Mesothelial cell of epicardium (in vitro differentiated cells): ENCODE measurements at places on chromosomes 5 and 9.

DNA sequence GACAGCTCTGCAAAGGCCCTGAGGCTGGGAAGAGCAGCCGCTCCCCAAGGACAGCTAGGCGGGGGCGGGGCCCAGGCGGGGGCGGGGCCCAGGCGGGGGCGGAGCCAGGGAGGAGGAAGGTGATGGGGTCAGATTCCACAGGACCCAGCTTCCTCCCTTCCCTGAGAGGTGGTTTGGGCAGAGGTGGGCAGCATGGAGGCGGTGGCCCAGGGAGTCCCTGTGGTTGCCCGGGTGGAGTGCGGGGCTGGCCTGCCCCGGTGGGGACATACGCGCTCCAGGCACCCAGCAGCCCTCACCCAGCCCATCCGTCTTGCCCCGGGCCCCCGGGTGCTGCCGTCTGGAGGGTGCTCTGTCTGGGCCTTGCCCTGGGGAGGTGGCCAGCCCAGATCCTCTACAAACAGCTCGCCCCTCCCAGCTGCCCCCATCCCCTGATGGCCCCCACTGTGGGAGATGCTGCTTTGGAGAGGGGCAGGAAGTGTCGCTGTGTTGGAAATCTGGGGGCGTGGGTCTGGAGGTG lies 11.0 kb upstream of the RNU6ATAC start:
- no peak for DNase-seq

DNA sequence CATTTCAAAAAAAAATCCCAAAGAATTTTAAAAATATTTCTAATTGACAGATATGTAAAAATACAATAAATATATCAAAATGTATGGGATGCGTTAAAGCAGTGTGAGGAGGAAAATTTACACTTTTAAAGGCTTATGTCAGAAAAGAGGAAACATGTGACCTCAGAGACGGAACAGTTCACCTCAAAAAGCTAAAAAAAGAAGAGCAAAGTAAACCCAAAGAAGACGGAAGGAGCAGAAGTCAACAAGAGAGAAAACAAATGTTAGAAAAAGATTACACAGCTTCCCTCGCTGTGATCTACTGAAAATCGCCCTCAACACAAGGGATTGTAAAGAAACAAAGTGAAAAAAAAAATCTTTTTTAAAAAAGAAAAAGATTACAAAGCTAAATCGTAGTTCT lies 186.9 kb downstream of the AUH start:
- DNase-seq: no peak

GRCh38 chr5:91875196-91875779 lies 492.2 kb upstream of the ARRDC3 start:
- DNase-seq: no peak

DNA sequence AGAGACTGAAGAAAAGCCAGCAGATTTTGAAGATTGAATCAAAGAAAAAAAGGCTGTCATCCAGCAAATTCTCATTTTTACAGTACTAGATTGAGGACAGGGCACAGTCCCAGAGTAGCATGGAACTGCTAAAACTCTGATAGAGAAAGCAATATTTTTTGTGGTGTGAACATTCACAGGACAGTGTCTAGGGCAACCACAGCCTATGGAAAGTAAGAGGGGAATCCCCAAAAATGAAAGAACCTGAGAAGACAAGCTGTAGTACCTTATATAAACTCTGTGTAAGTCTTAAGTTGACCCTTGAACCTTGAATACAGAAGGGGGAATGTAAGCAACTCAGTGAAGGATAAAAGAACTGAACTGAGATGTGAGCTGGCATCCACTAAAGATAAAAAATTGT lies 540.3 kb downstream of the HINT1 start:
- no peak for DNase-seq

GRCh38 chr9:97638666-97639065 lies 5.0 kb downstream of the NCBP1 start:
- DNase-seq: no peak

GRCh38 chr5:94485067-94485466 lies 133.3 kb downstream of the KIAA0825 start:
- no peak for DNase-seq

GRCh38 chr5:179870403-179870903 lies 11.8 kb upstream of the MRNIP start:
- no peak for DNase-seq

GRCh38 chr5:134578578-134579283 lies 53.3 kb downstream of the JADE2 start:
- no peak for DNase-seq

DNA sequence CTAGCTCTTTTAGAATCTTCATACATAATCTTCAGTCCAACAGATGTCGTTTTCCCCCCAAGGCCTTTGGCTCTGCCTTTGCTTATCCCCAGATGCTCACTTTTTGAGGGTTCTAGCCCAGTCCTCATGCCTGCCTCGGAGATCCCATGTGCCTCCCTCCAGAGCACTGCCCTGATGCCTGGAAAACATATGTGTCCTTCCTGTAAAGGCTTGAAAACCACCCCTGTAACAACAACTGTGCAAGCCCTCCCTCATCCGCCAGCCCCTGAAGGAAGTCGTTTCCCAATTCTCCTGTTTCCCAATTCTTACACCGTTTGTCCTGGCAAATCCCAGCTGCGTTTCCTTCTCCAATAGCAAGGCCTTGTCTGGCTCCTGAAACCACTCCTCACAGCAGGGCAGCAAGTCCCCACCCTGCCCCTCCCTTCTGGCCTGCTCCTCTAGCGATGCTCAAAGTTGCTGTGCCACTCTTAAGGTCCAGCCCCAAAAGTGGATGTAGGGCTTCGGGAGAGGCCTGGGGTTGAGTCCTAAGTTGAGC lies 52.2 kb downstream of the SLC36A1 start:
- DNase-seq: no peak

GRCh38 chr9:117325110-117325731 lies 89.6 kb downstream of the ASTN2 start:
- DNase-seq: no peak

GRCh38 chr9:3508521-3509291 lies 17.1 kb downstream of the RFX3 start:
- DNase-seq: no peak

- no peak for DNase-seq
Observed at GRCh38 chr5:14870337-14871213, 1.0 kb downstream of the ANKH start.

DNA sequence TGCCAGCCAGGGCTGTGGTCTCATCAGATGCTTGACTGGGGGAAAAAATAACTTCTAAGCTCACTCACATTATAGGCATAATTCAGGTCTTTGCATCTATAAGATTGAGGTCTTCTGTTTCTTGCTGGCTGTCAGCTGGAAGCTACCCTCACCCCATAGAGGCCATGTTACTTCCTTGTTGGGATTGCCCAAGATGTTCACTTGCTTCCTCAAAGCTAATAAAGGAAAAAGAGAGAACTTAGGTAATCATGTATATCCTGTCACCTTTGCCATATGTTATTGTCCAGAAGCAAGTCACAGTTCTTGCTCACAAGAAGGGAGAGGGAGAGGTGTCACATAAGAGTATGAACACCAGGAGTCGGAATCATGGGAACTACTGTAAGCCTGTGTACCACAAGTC lies 38.7 kb upstream of the ANKRD34B start:
- DNase-seq: no peak

GRCh38 chr5:112738191-112738560 lies 491 bp downstream of the APC start:
- no peak for DNase-seq

DNA sequence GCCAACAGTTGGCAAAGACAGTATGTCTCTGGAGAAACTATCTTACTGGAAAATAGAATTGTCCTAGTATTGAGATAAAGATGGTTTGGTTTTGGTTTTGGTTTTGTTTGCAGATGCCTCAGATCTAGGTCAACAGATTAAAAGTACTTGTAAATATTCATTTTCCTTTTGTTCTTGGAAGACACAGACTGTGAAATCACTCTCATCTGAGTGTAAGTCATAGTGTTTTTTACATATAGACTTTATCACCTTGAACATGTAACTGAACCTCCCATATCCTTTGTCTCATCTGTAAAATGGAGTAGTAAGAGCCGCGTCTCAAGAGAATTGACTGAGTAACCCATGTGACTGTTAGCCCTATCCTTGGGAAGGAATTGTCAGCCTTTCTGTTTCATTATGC lies 34.3 kb downstream of the MAP3K1 start:
- DNase-seq: no peak

DNA sequence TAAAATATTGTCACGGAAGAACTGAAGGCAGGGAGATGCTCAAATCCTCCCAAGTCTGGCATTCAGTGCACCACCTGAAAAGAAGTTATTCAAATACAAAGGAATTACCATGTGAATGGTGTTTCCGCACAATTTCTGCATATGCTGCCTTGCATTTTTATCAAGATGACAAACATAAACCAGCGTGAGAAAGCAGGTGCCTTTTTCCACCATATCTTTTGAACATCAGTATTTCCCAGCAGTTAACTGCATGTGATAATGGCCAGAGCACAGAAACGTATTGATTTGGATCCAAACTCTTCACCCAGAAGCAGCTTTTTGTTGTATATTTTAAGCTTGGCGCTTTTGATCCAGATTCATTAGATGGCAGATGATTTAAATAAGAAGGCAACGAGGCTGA lies 808.0 kb downstream of the TLE1 start:
- no peak for DNase-seq

GRCh38 chr5:39714036-39714698 lies 289.4 kb upstream of the DAB2 start:
- DNase-seq: no peak

- no peak for DNase-seq
Observed at GRCh38 chr9:98481676-98482075, 226.2 kb upstream of the TBC1D2 start.

GRCh38 chr9:117156771-117157535 lies 257.9 kb downstream of the ASTN2 start:
- DNase-seq: no peak

DNA sequence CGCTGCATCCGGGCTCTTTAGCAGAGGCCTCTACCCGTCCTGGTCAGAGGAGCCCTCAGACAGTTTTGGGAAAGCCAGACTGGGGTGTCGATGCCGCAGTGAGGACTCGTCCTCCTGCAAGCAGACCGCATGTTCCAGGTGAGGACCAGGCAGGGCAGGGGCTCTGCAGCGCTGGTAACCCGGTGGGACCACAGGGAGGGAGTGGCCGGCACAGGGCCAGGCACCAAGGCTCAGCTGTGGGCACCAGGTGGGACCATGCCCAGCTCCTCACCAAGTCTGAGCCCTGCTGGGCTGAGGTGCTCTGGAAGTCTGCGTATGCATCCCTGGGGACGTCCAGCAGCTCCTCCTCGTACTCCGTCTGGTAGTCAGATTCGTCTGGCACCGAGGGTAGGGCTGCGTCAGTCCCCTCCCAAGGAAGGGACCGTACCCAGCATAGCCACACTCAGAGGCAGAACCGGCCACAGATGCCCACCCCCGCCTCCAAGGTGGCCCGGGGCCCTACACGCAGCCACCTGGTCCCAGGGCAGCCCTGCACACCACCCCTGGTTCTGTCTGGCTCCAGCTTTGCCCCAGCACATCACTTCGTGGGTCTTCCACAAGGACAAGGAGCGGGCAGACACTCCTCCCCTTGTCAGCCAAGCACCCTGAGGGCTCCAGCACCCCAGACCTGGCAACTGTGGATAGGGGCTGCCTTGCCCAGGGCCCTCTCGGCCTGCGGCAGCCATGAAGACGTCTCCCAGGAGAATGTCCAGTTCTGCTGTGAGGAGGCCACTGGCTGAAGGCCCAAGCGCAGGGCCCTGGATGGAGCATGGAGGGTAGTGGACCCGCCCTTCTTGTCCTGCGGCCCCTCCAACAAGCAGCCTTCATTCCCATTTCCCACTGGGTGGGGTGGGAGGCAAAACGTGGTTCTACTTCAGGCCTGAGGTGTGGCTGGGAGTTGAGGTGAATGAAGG lies 1.5 kb upstream of the NSMF start:
- no peak for DNase-seq

DNA sequence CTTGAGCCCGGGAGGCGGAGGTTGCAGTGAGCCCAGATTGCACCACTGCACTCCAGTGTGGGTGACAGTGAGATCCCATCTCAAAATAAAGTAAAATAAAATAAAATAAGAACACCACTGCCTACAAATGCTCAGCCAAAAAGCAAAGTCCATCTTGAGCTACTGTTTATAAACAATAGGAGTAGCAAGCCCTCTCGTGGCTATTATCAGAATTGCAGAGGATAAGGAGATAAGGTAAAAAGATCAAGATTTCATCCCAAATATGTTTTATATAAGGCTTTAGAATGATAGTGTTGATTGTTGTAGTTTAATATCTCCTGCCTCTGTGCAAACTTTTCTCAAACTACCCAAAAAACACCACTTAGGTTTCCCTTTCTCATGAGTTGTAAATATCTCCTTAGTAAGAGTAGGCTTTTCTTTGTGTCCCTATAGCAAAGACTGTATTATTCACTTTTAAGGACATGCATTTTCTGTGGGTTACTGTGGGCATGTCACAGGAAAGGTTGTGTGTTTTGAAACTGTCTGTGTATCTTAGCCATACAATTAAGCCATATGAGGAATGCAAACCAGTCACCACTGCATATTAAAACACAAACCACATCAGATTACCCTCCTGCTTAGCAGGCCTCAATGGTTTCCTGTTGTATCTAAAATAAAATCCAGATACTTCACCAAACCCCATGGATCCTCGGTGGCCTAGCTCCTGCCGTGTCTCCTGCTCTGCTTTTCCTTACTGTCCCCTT lies 31.8 kb upstream of the CKS2 start:
- no peak for DNase-seq

GRCh38 chr9:111966861-111967291 lies 70.3 kb downstream of the UGCG start:
- DNase-seq: no peak

GRCh38 chr5:170497311-170498038 lies 6.3 kb upstream of the KCNIP1 start:
- DNase-seq: peak; percentile 45

DNA sequence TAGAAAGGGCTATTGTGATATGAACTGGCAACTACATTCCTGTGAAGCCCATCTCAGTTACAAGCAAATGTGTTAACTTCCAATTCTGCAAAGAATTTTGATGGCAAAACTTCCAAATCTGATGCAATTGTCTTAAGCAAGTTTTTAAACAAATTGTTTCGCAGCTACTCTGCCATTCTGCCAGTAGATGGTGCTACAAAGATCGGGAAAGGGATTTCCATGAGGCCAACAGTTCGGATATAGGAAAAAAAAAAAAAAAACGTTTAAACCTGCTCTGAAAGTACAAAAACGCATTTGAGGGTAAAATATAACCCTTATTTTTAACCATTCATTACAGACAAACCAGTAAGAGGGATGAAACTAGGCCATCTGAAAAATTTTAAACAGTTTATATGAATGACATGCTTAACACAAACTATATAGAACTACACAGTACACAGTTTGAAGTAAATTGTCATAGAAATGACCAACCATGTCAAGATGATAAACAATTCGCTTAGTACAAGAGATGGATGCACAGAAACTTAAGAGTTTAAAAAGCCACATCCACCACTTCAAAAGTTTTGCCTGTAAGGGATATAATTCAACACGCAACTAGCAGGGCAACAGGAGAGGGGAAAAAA lies 2.2 kb downstream of the HNRNPA0 start:
- DNase-seq: no peak

GRCh38 chr5:10482791-10483530 lies 41.3 kb downstream of the ROPN1L start:
- no peak for DNase-seq

- DNase-seq: no peak
Observed at GRCh38 chr5:179270581-179271427, 74.5 kb downstream of the ADAMTS2 start.

GRCh38 chr9:37464426-37465248 lies 613 bp downstream of the ZBTB5 start:
- DNase-seq: peak; percentile 75
